MG63 (cell line): ENCODE measurements at places on chromosomes 4 and X. TPM values are rescaled to one million over a fixed set of nuclear protein-coding genes. Genes with fewer than 3 reads are reported as not detected.
A peak's percentile ranks its signal among the peaks of the same experiment; 100 is the strongest.

DGKK gene
- total RNA-seq: not detected in 2 replicates

GRCh38 chr4:38647101-38647819 is 16.7 kb upstream of the KLF3 start:
- DNase-seq: no peak

- DNase-seq: peak; percentile 6
Observed at GRCh38 chr4:66430856-66431255, 760.6 kb upstream of the EPHA5 start.

DNA sequence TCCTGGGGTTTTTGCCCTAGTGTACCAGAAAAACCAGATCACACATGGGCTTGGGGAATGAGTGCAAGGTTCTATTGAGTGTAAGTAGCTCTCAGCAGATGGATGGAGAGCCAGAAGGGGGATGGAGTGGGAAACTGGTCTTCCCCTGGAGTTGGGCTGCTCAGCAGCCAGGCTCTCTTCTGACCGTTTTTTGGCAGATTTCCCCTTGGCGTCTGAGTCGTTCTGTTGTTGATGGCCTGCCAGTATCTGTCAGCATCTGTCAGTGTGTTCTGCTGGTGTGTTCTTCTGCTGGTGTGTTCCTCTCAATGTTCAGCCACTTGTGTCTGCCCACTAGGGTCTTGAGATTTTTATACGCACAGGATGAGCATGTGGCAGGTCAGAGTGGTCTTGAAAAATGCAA is 633.9 kb upstream of the CPEB2 start:
- DNase-seq: peak; percentile 20

GRCh38 chrX:17098516-17099247 is 152.2 kb downstream of the REPS2 start:
- no peak for DNase-seq
